Ureter (tissue), 1 donor: ENCODE measurements at places on chromosomes 1 and 21. TPM values are rescaled to one million over a fixed set of nuclear protein-coding genes. Genes with fewer than 3 reads are reported as not detected.

The TMIGD3 gene
- total RNA-seq: 1.2 TPM

The PDE4B gene
- 9.5 TPM for total RNA-seq

The NOS1AP gene
- total RNA-seq: 7.0 TPM

The DIO1 gene
- total RNA-seq: not detected

The SPRR2B gene
- not detected for total RNA-seq

The FCAMR gene
- not detected for total RNA-seq

The KCNJ15 gene
- 58.5 TPM for total RNA-seq

The EPHB2 gene
- 14.6 TPM for total RNA-seq

The RRP15 gene
- 28.9 TPM for total RNA-seq

The SPRR1A gene
- total RNA-seq: 13.8 TPM

The ELK4 gene
- 88.7 TPM for total RNA-seq

The LCE2C gene
- not detected for total RNA-seq

The FOXD2 gene
- 0.34 TPM for total RNA-seq

The SELENBP1 gene
- total RNA-seq: 57.1 TPM

The SPRR2F gene
- total RNA-seq: not detected

The GIPC2 gene
- total RNA-seq: 3.1 TPM

The AIRE gene
- total RNA-seq: not detected

The LIN28A gene
- total RNA-seq: not detected

The ZNF648 gene
- total RNA-seq: 0.23 TPM

The BLZF1 gene
- total RNA-seq: 32.0 TPM

The SERINC2 gene
- total RNA-seq: 237 TPM

The OLFM3 gene
- not detected for total RNA-seq

The AGO4 gene
- 19.5 TPM for total RNA-seq

The FOXD3 gene
- total RNA-seq: not detected

The RHD gene
- total RNA-seq: not detected

The PTPRC gene
- 35.1 TPM for total RNA-seq

The PAQR6 gene
- 4.4 TPM for total RNA-seq

The KCNJ10 gene
- total RNA-seq: not detected

The SPATA46 gene
- total RNA-seq: not detected

The MLLT11 gene
- total RNA-seq: 1.4 TPM

The C4BPA gene
- 0.21 TPM for total RNA-seq

The ZNF683 gene
- total RNA-seq: 1.2 TPM

The CR1L gene
- not detected for total RNA-seq

The OR2AK2 gene
- total RNA-seq: not detected

The TACSTD2 gene
- 549 TPM for total RNA-seq

The TCP10L gene
- total RNA-seq: 0.18 TPM

The VCAM1 gene
- 19.1 TPM for total RNA-seq

The ACTA1 gene
- total RNA-seq: 9.5 TPM

The CCDC27 gene
- total RNA-seq: not detected

The CFAP141 gene
- total RNA-seq: not detected

The LCE6A gene
- total RNA-seq: not detected

The CCDC17 gene
- total RNA-seq: 2.4 TPM

The TFF3 gene
- 3.0 TPM for total RNA-seq

The KCNJ6 gene
- not detected for total RNA-seq

The TTC39A gene
- 36.3 TPM for total RNA-seq

The ABCA4 gene
- 1.8 TPM for total RNA-seq
